ENCODE measurements at places on chromosomes 11 and 22. TPM values are rescaled to one million over a fixed set of nuclear protein-coding genes. Genes with fewer than 3 reads are reported as not detected.

GRCh38 chr11:120524536-120525085 is 13.1 kb downstream of the GRIK4 start:
- DNase-seq = no peak

DNA sequence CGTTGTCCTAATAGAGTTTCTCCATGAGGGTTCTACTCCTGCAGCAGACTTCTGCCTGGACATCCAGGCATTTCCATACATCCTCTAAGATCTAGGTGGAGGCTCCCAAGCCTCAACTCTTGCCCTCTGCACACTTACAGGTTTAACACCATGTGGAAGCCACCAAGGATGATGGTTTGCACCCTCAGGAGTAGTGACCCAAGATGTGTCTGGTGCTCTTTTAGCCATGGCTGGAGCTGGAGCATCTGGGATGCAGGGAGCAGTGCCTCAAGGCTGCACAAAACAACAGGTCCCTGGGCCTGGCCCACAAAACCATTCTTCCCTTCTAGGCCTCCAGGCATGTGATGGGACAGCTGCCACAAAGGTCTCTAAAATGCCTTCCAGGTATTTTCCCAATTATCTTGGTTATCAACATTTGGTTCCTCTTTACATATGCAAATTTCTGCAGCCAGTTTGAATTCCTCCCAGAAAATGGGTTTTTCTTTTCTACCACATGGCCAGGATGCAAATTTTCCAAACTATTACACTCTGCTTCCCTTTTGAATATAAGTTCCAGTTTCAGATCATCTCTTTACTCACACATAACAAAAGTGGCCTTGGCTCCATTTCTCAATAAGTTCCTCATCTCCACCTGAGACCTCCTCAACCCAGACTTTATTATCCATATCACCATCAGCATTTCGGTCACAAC is 69.5 kb upstream of the GNAZ start:
- no peak for DNase-seq

GRCh38 chr11:14423633-14424032 is 64.7 kb upstream of the RRAS2 start:
- DNase-seq = no peak

- DNase-seq = no peak
Observed at GRCh38 chr11:69381681-69382130, 87.8 kb downstream of the MYEOV start.

GRCh38 chr11:36460220-36460619 is 49.9 kb downstream of the TRAF6 start:
- no peak for DNase-seq

GRCh38 chr11:8228231-8228630 is 35.4 kb downstream of the LMO1 start:
- DNase-seq = no peak

DNA sequence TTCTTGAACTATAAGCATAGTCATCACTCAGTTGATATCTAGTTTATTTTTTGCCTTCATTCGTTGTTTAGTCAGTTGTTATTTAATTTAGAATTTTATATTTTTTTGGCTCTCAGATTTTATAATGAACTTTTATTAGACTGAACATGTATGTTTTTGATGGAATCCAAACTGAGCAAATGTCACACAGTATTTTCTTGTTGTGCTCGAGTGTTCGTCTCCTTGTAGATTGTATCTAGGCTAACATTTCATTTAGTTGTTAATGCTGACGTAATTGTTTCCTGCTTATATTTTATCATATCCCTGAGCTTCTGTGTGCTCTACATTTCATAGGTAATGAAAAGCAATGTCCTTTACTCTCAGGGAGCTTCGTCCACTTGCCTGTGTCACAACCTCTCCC is 286.2 kb downstream of the TMEM135 start:
- DNase-seq = no peak

DNA sequence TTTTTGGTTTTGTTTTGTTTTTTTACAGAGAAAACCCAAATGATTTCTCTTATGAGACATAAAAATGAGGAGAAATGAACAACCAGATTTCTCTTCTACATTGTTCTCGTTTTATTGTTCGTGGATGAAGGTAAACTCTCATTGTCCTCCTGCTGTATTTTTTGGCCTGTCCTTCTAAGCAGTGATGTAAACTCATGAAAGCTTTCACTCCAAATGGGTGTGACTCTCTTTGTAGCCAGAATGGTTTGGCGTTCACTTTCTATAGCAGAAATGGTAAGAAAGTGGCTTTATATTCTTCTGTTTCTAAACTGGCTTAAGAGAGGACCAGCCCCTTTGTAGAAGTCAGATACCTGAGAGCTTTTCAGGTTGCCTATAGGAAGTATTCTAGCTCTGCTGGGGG is 15.5 kb upstream of the BMAL1 start:
- no peak for DNase-seq

- DNase-seq = no peak
Observed at GRCh38 chr11:12886508-12886907, 122.6 kb upstream of the RASSF10 start.

- peak; percentile 66 for DNase-seq
Observed at GRCh38 chr11:87265132-87265531, 227.4 kb downstream of the TMEM135 start.

- DNase-seq = no peak
Observed at GRCh38 chr11:62193952-62194351, 3.9 kb downstream of the SCGB1D1 start.

GRCh38 chr11:58573451-58574104 is 2.1 kb downstream of the LPXN start:
- DNase-seq = peak; percentile 90

GRCh38 chr11:44219830-44220796 is 89.8 kb downstream of the ALX4 start:
- no peak for DNase-seq

DNA sequence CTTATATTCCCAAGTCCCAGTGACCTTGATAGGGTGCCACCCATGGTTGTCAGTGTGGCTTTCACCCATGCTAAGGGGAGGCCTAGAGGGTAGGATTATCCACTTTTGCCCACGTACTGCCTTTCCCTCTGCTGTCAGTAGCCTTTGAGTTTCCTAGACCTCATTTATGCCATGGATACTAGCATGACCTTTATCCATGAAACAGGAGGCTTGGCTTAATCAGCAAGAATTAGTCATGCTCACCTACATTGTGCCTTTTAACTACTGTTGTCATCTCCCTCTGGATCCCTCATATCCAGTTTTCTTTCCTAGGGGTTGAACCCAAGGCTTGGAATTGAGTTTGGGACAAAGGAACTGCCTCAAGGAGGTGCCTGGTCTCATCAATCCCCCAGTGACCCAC is 716.7 kb downstream of the NTM start:
- no peak for DNase-seq

GRCh38 chr11:35079611-35080010 is 59.4 kb upstream of the CD44 start:
- no peak for DNase-seq

DNA sequence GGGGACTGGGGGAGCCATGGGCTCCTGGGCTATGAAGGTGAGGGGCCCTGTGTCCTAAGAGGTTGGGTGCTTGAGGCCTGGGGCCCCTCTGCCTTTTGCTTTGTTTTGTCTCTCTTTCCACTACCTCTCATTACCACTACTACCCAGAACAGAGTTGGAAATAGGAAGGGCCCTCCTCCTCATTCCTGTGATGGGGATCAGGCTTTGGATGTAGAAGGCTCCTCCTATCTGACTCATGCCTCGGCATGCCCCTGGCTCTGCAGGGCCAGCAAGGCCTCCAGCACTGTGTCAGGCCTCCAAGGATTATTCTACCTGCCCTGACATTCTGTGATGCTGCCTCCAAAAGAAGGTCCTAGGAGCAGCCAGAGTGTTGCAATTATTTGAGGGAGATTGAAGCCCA is 766 bp downstream of the IZUMO1R start:
- DNase-seq = no peak

DNA sequence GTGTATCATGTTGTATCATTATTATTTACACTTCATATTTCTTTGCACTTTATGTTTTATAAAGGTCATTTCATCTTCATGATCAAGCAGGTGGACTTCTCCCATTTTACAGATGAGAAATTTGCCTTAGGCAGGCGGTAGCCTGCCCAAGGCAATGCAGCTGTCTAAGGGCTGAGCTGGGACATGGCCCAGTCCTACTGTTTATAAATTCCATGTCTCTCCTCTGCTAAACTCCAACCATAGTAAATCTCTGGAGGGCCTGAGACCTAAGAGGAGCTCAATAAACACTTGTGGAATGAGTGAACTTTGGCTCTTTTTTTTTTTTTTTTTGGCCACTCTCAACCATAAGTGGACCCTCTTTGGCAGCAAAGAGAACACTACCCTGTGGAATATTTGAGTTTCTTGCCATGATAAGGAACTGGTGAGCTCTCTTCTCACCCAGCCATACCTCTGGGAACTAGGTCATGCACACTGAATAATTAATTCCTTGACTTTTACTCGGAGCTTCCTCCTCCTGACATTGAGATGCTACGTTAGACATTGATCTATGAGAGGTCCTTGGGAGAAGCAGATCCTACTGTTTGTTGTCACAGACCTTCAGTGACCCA is 29.9 kb downstream of the MICAL2 start:
- no peak for DNase-seq

DNA sequence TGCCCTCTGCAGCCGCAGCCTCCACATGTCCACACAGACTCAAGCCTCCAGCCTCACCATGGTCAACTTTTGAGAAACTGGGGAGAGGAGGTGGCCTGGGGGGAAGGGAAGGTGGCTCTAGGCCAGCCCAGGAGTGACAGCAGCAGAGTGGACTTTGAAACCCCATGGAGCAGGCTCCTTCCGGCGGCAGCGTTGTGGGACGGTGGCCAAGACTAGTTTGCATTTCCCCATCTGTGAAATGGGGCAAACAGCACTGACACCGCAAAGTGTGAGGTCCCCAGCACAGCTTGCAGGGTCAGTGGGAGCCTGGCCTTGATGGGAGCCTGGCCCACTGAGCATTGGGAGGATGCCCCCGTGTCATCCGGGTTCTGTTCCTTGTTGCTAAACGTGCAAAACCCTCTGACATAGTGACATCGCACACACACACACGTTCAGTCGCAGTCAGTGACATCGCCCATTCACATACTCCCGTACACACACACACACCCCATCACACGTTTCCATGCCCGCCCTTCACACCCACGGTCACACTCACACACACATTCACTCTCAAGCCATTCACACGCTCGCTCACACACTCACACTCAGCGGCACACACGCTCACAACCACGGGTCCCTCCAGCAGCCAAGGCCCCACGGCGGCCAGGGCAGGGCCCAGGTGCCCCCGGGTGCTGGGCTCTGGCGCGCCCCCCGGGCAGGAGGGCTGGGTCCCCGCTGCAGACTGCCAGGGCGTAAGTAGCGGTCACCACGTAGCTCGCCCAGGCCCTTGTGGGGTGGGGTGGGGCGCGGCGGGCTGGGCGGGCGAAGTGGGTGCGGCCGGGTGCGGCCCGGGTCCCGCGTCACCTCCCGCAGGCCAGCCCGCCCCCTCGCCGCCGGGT is 585 bp downstream of the CYB5R3 start:
- DNase-seq = peak; percentile 27

GRCh38 chr11:94433049-94433448 is 31.8 kb upstream of the GPR83 start:
- no peak for DNase-seq

DNA sequence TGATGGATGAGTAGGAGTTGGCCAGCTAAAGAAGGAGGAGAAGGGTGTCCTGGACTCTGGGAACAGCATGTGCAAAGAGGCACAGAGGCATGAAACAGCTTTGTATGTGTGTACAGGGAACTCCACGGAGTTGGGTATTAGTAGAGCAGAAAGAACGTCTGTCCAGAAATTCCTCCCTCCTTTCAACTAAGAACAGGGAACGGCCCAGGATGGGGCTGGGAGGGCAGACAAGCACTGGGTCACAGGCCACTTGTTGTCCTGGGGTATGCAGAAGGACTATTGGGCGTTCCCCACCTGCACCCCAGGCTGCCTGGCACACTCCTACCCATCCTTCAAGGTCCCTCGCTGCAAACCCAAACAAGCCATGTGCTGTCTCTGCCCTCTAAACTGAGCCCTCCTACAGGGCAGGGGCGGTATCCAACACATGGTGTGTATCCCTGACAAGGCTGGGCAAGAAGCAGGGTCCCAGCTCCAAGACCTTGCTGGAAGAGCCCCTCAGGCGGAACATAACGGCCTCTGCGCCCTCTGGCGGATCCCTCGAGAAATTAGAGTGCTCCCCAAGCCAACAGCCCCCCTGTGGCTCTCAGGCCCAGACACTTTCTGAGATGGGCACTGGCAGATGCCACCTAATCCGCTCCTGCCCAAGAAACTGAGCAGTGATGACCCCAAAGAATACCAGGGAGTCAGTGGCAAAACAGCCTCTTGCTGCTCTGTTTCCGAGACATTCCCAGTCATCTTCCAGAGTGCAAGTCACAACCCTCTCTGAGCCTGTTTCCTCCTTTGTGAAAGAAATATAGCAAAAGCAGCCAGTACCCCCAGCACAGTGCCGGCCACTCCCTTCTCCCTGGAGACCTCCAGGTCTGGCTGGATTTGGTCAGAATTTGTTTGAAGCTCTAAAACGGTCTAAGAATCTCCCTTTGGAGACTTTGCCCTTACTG is 1.6 kb upstream of the ELFN2 start:
- DNase-seq = peak; percentile 73

- DNase-seq = no peak
Observed at GRCh38 chr11:44361813-44362212, 51.9 kb upstream of the ALX4 start.

GRCh38 chr22:47401976-47402770 is 639.7 kb downstream of the TBC1D22A start:
- peak; percentile 72 for DNase-seq

DNA sequence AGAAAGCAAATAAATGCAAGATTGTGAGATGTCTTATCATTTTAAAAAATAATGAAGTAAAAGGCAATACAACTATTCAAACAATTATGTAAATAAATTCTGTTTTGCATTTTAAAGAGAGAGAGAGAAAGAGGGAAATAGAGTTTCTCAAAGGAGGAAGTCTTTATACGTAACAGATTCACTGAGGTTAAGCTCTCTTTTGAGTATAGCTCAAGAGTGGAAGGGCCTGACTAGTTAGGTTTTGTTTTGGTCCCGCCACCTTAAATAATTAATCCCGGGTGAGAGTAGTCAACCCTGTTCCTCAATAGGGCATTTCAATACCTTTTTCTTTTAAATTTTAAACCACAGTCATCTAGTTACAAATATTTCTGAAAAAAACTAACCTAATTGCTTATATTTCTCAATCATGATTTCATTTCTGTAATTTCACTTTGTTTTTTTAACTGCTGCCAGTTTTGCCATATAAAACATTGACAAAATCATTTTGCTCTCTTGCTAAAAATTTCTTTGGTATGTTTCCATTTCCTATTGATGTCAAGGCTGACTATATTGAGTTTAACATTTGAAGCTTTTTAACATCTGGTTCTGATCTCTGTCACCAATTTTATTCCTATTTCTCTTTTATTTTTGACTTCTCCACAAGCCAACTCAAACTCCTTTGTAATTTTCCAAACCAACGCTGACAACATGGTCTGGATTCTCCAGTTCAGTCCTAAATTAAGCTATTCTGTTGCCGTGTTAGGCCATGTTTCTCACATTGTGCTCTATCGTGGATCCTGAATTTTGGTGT is 10.3 kb downstream of the OR10D3 start:
- no peak for DNase-seq

- no peak for DNase-seq
Observed at GRCh38 chr11:116948391-116948790, 111.0 kb upstream of the APOA1 start.

Gene LARGE1
- total RNA-seq = 22.0 TPM

Gene GRIA4
- total RNA-seq = not detected

Gene GRAMD1B
- 721 TPM for total RNA-seq

Gene MYO7A
- 0.48 TPM for total RNA-seq

Gene VSIG10L2
- total RNA-seq = not detected

Gene ME3
- not detected for total RNA-seq

Gene KCTD14
- 0.80 TPM for total RNA-seq

Gene UBXN1
- total RNA-seq = 97.2 TPM

Gene KCNQ1
- total RNA-seq = not detected

Gene GAB4
- total RNA-seq = not detected
